DMS53 (cell line): ENCODE measurements at places on chromosomes 6 and 20.

GRCh38 chr6:110055387-110055735, 77.2 kb downstream of the GPR6 start:
- peak; percentile 61 for DNase-seq

GRCh38 chr20:54237116-54237943, 29.4 kb downstream of the PFDN4 start:
- no peak for DNase-seq

GRCh38 chr6:13870214-13870830, 54.4 kb upstream of the RNF182 start:
- no peak for DNase-seq

- DNase-seq: peak; percentile 55
Measured at GRCh38 chr20:23049201-23050075, at the start of gene THBD. TSS of gene THBD (minus strand) at chr20:23049672. CDS start at chr20:23049504, 168 bp downstream.

DNA sequence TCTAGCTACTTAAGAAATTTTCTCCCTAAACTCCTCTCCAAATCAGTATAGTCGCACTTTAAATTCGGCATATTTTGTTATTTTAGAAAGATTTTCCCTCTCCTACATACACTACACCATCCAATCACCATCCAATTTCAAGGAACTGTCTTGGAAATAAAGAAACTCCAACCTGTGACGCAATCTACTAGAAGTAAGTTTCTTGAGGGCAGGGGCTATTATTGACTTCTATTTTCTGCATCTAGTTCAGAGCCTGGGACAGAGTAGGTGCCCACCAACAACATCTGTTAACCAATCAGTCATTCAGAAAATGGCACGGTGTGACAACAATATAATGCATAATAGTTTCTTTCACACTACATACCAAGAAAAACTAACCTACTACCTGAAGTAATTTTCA, 3.6 kb downstream of the ATG5 start:
- no peak for DNase-seq

DNA sequence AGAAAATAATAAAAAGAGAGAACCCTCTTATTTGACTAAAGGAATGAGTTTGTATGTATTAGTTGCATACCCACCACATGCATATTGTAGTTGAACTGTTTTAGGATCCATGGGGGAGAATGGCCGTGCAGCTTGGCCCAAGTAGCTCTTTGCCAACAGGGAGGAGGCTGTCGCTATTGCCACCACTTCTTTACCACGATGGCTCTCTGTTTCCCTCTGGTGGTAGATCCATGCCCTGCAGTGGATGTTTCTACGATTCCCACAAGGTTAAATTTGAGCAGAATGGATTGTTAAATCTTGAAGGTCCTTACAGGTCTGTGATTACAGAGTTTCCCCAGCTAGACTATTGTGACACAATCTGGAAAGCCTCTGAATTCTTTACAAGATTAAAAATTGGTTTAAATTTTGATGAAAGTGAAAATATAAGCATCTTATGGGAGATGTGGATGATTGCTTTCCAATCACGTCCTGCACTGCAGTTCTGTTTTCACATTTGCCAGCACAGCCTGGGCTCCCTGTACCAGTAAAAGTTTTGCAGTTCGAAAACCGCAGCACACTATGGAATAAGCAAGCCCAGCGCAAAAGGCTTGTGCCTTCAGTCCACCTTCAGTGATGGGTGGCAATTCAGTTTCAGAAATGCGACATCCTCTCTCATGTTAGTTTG, 34.4 kb upstream of the FNDC1 start:
- DNase-seq: peak; percentile 67

DNA sequence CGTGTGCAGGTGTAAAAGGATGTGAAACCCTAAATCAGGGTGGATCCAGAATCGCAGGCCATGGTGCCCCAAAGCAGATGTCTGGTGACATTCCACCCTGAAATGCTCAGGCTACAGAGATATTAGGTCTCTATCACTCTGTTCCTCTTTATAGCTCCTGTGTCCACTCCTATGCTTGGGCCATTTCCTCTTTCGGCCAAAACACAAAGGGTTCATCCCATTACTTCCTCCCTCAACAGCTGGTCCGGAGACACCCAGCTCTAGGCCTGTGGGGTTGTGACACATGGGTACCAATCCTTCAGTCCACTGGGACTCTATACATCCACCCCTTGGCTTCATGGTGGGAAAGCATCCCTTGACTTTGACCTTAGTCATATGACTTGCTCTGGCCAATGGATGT, 1.7 kb upstream of the SIGLEC1 start:
- no peak for DNase-seq

- no peak for DNase-seq
Measured at GRCh38 chr6:50699051-50699775, 14.1 kb upstream of the TFAP2D start.

- DNase-seq: no peak
Measured at GRCh38 chr6:25332655-25333071, 53.5 kb downstream of the CARMIL1 start.

DNA sequence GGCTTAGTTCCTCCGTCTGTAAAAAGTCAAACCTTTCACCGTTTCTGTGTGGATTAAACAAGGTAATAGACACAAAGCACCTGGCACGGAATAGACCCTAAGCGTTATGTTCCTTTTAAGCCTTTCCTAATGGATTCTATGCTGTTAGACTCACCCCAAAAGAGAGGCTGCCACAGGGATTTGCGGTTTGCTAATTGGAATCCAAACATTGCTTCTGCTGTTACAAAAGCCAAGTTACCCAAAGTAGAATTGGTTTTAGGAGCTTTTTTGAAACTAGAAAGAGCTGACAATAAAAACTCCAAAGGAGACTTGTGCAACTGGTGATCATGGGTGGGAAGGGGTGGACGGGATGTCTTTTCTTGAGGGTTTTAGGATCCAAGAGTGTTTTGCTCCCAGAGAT, 178.0 kb downstream of the BMP7 start:
- no peak for DNase-seq

GRCh38 chr6:5541025-5541424, 279.7 kb downstream of the FARS2 start:
- DNase-seq: no peak

- DNase-seq: no peak
Measured at GRCh38 chr20:44730441-44730840, 15.2 kb upstream of the KCNK15 start.

- DNase-seq: no peak
Measured at GRCh38 chr20:43631598-43631997, 35.3 kb upstream of the MYBL2 start.

- DNase-seq: no peak
Measured at GRCh38 chr20:32411955-32412706, 54.0 kb downstream of the ASXL1 start.

DNA sequence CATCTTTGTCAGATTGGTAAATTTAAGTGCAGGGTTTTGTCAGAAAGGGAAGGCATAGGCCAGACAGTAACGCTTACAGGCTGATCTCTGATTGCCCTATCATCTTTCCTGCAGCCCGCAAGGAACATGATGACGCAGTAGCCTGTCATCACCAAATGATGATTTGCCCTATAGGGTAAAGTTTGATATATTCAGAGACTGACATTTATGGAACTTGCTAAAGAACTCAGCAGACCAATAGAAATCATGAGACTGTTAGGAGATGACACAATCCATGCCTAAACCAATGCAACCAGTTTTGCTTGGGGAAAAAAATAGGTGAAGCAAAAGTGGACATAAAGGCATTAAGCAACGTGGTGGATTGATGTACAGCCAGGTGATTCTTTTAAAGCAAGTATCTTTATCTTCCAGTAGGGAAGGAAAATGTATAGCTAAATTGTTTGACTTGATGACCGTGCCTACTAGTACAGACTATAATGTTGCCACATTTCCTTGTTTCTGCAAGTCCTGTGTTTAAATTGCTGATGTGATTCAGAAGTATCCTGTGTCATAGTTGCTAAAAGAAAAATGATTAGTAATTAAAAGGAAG, 2.4 kb downstream of the NUS1 start:
- DNase-seq: no peak

GRCh38 chr6:119327810-119328209, 21.8 kb downstream of the MAN1A1 start:
- DNase-seq: no peak

GRCh38 chr20:23928353-23928752, 48.8 kb upstream of the CST5 start:
- no peak for DNase-seq

- DNase-seq: no peak
Measured at GRCh38 chr6:166464068-166465002, 81.6 kb upstream of the MPC1 start.

- no peak for DNase-seq
Measured at GRCh38 chr6:166157930-166158617, 9.6 kb downstream of the TBXT start.

- peak; percentile 17 for DNase-seq
Measured at GRCh38 chr20:14672066-14672465, 334.7 kb upstream of the FLRT3 start.

GRCh38 chr6:110307368-110307767, 50.8 kb downstream of the METTL24 start:
- no peak for DNase-seq

DNA sequence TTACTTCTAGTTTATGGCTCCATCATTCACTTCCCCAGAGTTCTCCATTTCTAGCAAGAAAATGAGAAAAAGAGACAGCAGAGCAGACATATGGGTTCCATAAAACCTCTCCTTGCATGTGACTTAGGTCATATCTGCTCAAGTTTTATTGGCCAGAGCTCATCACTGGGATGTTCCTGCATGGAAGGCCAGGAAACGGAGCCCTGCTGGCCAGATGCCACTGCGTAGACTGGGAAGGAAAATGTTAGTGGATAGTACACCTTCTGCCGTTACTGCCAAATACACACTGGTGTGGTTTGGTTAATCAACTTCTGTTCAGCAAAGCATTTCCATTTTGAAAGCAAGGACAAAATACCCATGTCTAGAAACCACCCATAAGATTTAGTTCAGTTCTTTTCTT, 220.6 kb upstream of the TSHZ2 start:
- DNase-seq: no peak

DNA sequence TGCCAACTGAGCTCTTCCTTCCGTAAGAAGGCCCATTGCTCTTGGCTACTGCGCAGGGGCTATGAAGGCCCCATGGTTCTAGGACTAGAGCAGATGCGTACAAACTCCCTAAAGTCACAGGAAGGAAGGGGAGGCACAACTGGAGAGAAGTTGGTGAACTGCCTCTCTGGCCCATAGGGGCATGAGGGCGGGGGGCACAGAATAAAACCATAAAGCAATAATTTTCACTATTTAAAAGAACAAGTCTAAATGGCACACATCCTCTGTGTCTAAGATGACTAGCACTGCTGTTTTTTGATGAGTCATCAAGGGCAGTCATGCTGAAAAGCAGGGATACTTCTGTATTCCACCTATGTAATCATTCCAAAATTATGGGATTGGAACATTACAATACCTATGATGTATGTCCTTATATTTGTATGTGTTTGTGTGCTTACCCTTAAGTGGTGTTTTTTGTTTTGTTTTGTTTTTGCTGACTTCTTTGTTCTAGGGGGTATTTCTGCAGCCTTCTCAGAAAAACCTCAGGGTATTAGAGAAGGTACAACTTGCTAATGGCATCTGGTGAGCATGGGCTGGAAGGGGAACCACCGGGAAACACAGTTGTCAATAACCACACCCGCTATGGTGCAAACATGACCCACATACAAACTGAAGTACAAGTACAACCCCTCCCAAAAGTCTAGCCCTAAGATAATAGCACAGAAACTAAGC, 36.9 kb downstream of the B4GALT5 start:
- peak; percentile 71 for DNase-seq

DNA sequence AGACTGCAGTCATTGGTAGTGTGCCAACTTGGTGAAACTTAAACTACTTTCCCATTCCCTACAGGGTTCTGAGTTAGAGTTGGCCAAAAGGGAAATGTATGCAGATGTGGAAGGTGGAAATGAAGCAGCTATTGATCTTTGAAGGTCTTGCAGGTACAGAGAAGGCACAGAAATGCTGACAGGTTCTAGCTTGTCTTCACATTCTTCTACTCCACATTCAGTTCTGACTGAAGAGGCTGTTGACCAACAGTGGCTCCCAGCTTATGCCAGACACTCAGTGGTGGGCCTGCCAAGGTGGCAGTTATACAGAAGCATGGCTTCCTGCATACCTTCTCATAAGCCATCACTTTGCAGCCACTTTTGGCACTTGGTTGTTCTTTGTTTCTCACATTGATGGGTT, 423.9 kb downstream of the CDC5L start:
- DNase-seq: no peak

DNA sequence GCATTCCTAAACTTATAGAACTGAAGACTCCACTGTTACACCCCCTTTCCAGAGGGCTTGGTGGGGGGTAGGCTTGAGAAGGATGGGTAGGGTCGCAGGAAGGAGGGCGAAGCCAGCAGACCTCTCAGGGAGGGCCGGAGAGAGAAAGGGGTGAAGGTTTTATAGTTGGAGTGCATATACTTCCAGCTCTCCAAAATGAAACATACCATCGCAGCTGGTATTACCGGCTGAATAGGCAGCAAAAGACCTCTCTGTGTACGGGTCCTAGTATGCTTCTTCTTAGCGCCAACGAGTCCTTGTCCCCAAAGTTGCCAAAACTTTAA, 1.0 kb upstream of the VGLL2 start:
- DNase-seq: no peak

DNA sequence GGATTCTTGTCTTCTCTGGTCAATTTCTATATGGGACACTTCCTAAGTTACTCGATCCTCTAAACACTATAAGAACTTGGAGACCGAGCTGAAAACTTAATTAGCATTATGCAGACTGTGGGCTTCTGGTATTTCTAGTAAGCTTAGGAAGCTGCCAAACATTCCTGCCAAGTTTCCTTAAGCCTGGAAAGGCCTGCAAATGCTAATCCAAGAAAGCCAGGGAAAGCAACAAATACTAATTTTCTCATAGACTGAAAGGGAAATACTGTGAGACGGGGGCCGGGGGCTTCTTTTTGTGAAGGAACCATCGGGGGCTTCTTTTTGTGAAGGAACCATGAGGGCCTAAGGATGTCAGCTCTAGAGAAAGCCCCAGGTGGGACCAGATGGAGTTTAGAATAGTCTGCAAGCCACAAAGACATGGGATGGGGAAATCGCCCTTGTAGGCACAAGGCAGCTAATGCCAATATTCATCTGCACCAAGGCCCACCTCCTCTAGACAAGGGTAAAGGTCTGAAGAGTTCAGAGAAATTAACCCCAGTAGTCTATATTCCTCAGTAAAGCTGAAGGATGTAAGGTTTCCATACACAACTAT, 332.4 kb upstream of the PRDM1 start:
- no peak for DNase-seq

DNA sequence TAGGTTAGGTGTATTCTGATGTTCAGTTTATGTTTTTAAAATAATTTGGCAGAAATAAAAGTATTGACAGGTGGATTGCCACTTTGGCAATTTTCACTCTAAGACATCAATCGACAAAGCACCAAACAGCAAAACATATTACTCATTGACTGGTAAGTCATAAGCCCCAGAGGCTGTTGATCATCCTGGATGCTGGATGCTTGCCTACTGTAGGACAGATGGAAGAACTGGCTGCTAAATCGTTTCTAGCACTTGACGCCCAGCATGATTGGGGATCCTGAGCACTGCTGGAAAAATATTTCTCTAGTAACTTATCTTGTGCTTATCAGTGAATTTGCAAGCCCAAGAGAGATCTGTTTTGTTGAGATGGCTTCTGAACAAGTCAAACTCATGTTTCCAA, 1001.9 kb upstream of the FLRT3 start:
- DNase-seq: no peak
